IPS-NIHi11 (cell line): ENCODE measurements at places on chromosomes 5 and 9.

DNA sequence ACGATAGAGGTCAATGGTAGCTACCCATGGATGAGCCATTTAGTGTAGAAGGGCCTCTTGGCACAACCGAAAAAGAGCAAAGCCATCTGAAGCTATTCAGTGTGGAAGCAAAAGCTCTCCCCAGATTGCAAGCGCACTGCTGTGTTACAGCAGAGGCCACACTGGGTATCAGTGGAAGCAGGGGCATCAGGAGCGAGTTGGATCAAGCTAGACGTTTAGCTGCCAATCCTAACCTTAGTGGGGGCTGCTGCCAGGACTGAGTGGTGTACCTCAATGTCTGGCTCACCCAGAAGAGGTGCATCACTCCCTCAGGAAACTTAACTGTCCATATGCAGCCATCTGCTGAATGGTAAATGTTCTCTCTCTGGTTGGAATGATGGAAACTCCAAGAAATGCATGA, 44.5 kb downstream of the RAPGEF1 start:
- no peak for DNase-seq

DNA sequence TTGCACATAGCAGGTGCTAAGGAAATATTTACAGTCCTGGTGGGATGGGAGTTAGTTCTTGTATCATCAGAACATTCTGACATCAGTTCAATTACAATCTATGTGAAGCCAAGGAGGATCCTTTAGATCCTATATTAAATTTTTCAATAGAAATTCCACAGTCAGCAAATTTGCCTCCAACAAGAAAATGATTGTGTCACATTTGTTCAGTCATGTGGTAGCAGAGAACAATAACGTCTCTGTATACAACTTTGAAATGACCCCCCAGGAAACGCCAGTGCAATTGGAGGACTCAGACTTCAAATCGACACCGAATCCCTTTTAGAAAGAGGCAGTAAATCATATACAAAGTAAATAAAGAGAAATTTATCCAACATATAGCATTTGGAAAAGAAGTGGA, 392.1 kb downstream of the DTWD2 start:
- no peak for DNase-seq

GRCh38 chr5:139402561-139403158, 1.2 kb downstream of the SPATA24 start:
- DNase-seq: peak; percentile 76

GRCh38 chr9:31119890-31120454, 1264.5 kb upstream of the ACO1 start:
- peak; percentile 42 for DNase-seq

GRCh38 chr9:128178806-128179431, 12.5 kb downstream of the CIZ1 start:
- DNase-seq: no peak

DNA sequence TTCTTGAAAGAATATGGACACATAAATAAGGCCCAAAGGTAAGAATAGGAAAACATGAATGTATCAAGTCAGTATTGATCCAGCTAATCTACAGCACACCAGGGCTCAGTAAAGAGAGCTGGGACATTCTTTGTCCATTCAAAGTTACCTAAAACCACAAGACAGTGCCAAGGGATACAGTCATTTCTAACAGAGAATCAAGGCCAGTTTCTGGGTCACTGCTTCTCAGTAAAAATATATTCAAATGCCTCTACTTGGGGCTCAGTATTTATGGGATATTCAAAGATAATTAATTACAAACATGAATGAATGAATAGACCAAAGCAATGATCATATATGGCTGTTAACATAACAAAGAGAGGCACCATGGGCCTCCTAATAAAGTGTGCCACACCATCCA, 34.9 kb downstream of the MTMR12 start:
- DNase-seq: no peak

- no peak for DNase-seq
Observed at GRCh38 chr5:167406513-167406912, 884.9 kb upstream of the WWC1 start.

GRCh38 chr9:89185980-89186379, 7.4 kb upstream of the SHC3 start:
- peak; percentile 77 for DNase-seq

DNA sequence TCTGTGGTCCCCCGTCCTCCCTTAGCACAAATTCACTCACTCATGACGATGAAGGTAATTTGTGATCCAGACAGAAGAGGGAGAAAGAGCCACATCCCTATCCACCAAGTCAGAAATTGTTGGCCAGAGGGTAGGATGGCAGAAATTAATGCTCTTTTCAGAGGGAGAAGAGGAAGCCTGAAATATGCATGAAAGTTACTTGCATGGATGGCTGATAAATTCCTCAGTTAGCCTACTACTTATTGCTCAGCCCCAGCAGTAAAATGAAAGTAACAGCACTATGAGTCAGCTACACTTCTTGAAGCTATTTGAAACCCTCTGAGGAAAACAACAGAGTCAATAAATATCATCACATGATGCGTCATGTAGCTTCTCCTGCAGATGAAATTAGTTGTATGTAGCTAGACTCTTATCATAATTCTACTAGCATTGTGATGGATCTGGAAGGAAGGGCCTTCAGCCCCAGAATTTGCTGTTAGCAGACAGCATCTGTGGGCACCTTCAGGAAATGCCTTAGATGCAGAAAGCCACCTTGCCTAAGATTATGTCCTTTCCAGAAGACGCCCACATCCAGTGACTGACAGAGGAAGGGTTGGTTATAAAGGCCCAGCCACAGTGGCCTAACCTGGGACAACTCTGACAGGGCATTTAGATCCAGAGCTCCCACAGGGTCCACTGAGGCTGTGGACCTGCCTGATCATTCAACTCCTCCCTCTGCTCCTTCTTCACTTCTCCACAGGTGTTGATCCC, 81.2 kb upstream of the CCDC112 start:
- no peak for DNase-seq

DNA sequence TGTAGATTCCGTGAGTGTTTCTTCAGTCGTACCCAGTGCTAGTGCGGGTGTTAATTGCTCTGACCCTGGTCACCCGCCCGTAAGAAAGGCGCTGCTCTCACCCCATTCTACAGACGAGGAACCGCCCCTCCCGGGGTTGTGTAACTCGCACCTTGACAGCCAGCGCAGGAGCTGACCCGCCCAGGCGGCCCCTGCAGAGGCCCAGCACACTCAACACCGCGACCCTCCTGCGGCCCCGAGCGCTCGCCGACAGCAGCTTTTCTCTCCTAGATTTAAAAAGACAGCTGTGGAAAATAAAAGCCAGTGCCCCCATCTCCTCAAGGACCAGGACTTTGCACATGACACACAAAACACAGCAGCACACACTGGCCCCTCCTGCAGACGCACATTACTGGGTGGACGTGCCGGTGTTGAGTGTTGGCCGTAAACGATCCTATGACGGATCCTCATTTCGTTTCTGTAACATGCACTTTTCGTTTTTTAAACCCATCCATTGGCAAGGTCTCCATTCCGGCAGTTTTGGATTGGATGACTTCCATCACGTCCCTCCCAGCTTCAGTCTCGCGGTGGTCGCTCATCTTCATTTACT, 22.9 kb downstream of the OR2V2 start:
- no peak for DNase-seq

DNA sequence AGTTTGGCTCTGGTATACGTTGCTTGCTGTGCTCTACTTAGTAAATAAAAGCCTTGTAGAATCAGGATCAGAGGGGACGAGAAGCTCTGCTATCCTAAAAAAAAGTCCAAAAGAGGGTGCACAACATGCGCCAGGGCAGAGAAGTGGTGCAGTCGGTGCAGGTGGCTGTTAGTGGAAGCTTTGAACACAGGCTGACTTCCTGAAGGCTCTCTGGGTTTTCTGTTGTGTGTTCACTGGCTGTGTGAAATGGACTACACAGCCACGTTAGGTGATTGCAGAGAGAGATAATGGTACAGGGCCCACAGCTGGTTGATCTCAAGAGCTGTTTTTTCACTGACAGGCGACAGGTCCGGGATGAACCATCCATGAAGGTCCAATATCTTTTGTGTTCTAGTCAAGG, 167.4 kb downstream of the TMEM167A start:
- DNase-seq: no peak

DNA sequence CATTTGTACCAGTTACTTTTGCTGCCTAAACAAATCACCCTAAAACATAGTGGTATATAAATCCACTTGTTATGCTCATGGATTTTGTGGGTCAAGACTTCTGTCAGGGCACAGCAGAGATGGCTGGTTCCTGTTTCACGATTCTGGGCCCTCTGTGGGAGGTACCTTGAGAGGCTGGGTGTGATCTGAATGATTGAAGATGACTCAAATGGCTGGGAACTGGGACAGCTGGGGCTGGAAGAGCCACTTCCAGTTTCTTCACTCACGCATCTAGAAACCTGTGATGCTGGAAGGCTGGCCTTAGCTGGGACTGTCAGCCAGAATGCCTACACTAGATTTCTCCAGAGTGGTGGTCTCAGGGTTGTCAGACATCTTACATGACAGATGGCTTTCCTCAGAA, 88.1 kb downstream of the KIF4B start:
- DNase-seq: no peak

- DNase-seq: no peak
Observed at GRCh38 chr5:36723912-36724311, 117.5 kb downstream of the SLC1A3 start.

DNA sequence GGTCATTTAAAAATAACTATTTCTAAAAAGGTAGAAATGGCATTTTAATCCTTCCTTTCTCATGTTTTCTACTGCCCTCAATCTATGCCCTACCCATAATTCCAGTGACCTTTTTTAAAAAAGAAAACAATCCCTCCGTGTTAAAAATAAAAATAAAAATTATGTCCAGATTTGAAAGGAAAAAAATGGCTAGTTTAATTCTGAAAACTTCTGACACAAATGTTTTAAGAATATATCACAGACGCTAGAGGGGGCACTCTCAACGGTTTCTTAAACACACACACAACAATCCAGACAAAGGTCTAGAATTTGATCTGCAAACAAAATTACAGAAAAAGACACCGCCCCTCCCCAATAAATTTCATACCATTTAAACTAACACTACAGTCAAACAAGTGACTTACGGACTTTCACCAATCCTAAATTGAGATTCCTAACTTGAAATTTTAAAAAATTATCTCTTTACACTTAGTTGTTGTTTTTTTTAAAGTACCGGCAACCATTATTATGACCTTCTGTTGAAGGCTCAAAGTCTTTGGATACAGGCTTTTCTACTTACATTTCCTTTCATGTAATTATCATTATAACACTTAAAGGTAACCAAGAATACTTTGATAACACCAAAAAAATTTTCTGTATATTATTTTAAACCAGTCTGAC, 38.2 kb downstream of the CLINT1 start:
- peak; percentile 14 for DNase-seq

DNA sequence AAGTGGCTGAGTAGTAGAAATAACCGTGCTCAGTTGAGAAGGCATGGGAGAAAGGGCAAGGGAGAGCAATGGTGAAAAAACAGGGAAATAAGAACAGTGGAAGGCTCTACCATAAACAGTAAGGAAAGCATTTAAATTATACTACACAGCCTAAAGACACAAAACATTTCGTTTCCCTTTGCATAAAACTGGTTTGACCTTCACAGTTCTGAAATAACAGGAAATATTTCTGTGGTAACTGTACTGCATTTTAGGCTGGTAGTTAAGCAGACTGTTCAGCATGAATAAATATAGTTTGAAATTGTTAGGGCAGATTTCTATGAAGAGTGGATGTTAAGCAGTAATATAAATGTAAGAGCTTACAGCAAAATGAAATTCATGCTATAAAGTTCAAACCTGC, 147.5 kb downstream of the CSNK1G3 start:
- DNase-seq: no peak

- DNase-seq: no peak
Observed at GRCh38 chr9:119522381-119522780, 153.1 kb upstream of the BRINP1 start.

DNA sequence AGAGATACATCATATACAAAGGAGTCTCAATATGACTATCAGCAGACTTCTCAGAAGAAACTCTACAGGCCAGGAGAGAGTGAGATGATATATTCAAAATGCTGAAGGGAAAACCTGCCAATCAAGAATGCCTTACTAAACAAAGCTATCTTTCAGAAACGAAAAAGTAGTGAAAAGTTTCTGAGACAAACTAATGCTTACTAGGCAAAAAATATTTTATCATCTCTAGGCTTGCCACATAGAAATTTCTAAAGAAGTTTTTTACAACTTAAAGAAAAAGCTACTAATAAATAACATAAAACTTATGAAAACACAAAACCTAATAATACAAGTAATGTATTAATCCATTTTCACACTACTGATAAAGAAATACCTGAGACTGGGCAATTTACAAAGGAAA, 59.9 kb upstream of the SPEF2 start:
- DNase-seq: no peak

GRCh38 chr9:2271426-2271825, 256.3 kb downstream of the SMARCA2 start:
- DNase-seq: peak; percentile 72

- DNase-seq: no peak
Observed at GRCh38 chr5:35816881-35817521, 39.7 kb upstream of the IL7R start.

GRCh38 chr5:87154191-87154590, 113.5 kb upstream of the RASA1 start:
- DNase-seq: no peak

- peak; percentile 73 for DNase-seq
Observed at GRCh38 chr5:73454379-73455036, 5.9 kb upstream of the FOXD1 start.

- DNase-seq: peak; percentile 74
Observed at GRCh38 chr5:141508798-141509611, 20.1 kb downstream of the PCDHGC5 start.
